ENCODE measurements at places on chromosomes 12 and 14.
A peak's percentile ranks its signal among the peaks of the same experiment; 100 is the strongest.

GRCh38 chr12:75854681-75855309 is 176.8 kb downstream of the PHLDA1 start:
- DNase-seq: no peak

DNA sequence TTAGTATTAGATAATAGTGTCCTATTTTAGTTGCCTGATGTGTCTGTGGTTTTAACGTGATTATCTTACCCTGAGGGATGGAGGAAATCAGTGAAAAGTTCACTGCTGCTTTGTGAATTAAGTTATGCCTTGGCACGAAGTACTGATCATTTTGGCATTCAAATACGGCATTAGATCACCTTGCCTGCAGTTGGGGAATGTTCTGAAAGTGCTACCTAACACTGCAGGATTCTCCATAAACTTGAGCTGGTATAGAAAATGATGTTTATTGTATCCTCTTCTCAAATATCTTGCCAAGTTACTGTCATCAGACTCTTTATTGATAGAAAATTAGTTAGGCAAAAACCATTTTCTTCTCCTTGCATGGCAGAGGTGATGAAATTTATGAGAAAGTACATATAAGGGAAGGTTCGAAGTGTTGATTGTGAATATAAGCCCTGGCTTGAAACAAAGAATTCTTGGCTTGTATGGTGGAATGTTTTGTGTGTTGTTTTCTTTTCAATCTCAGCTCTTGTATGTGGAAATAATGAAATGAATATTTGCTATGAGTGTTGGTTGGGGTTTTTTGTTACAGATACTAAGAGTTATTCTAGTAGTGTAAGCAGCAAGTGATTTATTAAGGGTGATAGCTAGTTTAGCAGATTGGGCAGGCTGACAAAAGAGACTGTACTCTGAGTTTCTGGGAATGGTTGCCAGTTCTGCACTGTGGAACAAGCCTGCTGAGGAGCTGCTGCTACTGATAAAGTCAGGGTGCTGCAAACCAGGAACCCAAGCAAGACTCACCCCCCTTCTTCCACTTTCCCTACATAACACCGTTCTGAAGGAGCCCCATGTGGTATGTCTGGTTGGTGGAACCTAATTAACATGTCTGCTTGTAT is 448.3 kb downstream of the PCNX1 start:
- DNase-seq: no peak

DNA sequence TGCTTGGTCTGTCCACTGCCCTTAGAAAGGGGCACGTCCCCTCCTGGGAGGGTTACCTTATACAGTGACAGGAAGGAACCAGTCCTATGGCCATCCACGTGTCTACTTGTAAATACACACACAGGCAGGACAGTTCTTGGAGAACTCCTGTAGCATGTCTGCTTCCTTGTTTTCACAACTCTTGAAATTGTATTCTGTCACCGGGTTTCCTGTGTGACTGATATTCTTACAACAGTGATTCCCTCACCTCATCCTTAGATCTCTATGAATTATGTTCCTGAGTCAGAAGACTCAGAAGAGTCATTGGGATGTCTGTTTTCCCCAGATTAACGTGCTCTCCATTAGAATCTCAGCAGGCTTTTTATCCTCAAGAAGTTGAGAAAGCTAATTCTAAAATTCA is 44.1 kb upstream of the DYNC1H1 start:
- no peak for DNase-seq

- DNase-seq: peak; percentile 74
Measured at GRCh38 chr12:13179211-13180074, 17.1 kb upstream of the EMP1 start.

DNA sequence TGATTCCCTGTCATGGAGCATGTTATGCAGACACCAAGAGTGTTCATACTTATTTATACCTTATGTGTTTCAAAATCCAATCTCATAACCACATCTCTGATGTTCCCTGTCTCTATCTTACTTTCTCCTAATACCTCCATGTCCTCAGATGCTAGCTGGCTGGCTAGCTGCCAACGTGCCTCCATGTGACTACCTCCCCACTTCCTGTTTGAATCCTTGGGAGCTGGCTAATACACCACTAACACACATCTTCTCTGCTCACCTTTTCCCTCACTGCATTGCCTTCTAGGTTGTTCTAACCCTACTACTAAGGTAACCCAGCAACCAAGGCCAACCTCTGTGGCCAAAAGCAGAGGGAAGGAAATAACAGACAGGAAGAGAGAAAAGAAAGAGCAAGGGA is 27.3 kb downstream of the TTC5 start:
- no peak for DNase-seq

DNA sequence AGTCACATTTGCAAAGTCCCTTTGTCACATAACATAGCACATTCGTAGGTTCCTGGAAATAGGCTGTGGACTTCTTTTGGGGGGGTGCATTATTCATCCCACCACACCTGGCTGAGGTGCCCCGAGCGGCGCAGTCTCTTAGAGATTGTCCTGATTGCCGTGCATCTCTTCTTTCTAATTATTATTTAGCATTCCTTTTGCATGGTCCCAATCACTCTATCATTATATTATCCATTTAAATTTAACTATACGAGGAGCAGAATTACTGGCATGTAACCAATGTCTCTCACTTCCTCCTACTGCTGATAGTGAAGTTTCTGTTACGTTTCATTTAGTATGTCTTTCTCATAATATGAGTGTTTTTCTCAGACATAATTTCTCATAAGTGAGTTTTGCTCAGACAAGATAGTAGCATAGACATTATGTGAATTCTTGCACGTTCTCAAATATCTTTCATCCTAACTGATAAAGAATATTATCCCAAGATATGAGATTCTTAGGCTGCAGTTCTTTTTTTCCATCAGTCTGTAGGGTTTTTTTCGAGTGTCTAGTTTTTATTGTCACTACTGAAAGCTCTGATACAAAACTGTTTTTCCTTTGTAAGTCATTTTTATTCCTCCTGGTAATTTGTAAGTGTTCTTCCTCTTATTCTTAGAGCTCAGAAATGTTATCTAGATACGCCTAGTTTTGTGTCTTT is 444.3 kb downstream of the NELL2 start:
- no peak for DNase-seq

- no peak for DNase-seq
Measured at GRCh38 chr14:96748362-96748761, 48.8 kb upstream of the VRK1 start.

DNA sequence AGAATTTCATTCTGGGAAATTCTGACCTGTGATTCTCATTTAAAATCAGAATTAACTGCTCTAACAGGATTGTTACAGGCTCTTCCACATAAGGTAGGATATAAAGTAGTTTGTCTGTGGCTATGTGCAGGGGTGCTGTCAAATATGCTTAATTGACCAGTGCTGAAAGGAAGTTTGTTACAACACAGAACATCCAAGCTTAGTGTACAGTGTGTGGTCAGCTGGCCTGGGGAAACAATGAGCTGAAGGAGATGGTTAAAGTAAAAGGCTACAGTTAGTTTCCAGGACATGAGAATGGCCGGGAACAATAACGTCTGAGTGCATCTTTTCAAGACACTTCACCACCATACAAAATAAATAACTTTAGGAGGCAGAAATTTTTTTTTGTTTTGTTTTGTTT is 68.0 kb downstream of the PKP2 start:
- no peak for DNase-seq

DNA sequence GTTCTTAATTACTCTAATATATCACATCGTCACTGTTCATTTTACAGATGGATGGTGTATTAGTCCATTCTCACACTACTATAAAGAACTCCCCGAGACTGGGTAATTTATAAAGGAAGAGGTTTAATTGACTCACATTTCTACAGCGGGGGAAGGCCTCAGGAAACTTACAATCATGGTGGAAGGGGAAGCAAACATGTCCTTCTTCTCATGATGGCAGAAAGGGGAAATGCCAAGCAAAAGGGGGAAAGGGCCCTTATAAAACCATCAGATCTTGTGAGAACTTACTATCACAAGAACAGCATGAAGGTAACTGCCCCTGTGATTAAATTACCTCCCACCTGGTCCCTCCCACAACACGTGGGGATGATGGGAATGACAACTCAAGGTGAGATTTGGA is 6.5 kb downstream of the TMBIM4 start:
- DNase-seq: no peak

DNA sequence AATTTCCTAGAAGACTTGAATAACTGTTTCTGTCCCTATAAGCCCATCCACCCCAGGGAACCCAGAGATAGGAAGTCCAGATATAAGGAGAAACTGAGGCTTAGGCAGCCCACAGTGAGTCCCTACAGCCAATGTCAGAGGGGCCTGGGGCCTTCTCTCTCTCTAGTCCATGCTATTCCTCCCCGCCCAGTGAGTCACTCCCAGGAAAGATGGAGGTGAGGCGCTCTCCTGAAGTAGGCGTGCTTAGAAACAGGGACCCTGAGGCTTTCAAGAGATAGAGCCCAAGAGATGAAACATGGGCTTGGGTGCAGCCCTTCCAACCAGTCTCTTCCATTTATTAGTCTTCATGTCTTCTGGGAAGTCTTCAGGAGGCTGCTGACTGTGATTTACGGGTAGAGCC is 2.3 kb upstream of the SMUG1 start:
- no peak for DNase-seq

DNA sequence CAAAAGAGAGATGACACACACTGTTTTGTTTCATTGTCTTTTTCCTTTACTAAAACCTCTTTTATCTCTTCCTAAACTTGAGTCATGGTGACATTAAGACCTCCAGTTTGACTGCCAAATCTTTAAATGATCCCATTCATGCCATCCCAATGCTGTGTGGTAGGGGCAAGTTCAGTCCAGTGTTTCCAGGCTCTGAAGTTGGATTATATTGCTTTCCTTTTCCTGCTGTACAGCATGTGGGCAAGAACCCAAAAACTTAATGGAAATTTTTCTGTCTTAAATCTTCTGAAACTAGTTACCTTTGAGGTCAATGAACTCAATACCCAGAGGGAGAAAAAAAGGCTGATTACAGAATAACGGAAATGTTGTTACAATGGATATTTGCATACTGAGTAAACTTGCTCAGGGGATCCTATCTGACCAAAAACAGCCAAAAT is 187.1 kb upstream of the FAR2 start:
- no peak for DNase-seq

- DNase-seq: no peak
Measured at GRCh38 chr14:98835825-98836100, 436.2 kb downstream of the BCL11B start.

GRCh38 chr14:54447231-54447692 is 6.1 kb upstream of the CNIH1 start:
- DNase-seq: no peak

DNA sequence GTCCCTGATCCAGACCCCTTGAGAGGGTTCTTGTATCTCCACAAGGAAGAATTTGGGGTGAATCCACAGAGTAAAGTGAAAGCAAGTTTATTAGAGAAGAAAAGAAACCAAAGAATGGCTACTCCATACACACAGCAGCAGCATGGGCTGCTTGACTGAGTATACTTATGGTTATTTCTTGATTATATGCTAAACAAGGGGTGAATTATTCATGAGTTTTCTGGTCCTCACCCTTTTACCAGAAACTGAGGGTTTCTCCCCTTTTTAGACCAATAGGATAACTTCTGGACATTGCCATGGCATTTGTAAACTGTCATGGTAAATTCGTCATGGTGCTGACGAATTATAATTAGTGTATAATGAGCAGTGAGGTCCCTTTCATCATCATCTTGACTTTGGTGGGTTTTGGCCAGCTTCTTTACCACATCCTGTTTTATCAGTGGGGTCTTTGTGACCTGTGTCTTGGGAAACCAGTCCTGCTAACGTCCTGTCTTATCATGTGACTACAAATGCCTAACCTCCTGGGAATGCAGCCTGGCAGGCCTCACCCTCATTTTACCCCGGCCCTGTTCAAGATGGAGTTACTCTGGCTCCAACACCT is 121.9 kb downstream of the SPTSSA start:
- DNase-seq: no peak

GRCh38 chr12:43226151-43226550 is 325.9 kb downstream of the ADAMTS20 start:
- no peak for DNase-seq

DNA sequence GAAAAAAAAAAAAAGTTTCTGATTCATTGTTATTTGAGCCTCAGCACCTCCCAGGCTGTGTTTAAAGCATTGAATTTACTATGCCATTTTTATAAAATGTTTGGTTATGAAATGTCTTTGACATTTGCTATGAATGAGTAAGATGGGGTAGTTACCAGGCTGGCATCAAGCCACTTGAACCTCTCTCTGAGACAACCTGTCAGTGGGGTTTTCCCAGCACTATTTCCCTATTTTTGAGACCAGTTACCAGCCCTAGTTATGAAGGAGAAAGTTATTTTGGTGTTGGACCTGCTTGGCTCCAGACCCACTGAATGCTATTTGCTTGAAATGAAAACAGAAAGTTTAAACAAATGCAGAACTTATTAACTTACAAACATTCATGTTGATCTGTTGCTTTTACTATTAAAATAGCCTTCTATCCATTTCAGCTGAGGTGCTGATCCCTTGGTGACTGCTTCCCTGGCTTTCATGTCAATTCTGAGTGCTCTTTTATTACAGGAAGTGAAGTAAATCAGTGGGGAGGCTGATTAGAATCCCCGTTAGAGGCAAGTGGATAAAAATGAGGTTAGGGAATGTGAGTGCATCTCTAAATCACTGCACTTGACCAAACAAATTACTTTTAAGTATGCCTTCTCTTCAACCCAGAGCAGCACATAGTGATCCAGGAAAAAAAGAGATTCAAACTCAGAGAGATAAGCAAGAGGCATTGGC is 37.8 kb downstream of the LLPH start:
- DNase-seq: no peak

DNA sequence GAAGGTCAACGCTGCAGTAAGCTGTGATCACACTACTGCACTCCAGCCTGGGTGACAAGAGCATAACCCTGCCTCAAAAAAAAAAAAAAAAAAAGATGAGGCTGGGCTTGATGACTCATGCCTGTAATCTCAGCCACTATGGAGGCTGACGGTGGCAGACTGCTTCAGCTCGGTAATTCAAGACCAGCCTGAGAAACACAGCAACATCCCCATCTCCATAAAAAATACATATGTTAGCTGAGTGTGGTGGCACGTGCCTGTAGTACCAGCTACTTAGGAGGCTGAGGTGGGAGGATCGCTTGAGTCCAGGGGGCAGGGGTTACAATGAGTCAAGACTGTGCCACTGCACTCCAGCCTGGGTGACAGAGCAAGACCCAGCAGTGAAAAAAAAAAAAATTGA is 50.4 kb downstream of the GXYLT1 start:
- no peak for DNase-seq

GRCh38 chr14:75127903-75128595 is 1.2 kb upstream of the NEK9 start:
- no peak for DNase-seq

- DNase-seq: no peak
Measured at GRCh38 chr12:40312982-40313576, 88.3 kb downstream of the LRRK2 start.

- DNase-seq: no peak
Measured at GRCh38 chr14:40402957-40403356, 970.7 kb upstream of the FBXO33 start.

GRCh38 chr14:69625299-69626131 is 14.1 kb downstream of the SUSD6 start:
- no peak for DNase-seq

All from vagina (tissue), 2 donors.